ENCODE measurements at places on chromosomes 11 and 22.

DNA sequence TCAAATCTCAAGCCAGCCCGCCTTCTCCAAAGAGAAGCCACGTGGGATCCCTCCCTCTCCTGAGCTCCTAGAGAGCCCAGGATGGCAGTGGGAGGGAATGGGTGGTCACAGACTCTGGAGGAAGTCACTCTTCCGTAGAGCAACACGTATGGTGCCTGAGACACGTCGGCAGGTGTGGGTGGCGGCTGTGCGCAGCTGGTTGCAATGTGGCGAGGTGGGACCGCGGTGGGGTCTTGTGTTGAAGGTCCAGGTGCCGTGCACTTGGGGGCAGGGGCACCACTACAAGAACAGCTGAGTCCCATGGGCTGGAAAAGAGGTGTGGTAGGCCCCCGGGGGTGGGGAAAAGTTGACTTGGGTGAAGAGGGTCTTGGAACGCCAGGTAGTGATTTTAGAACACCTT, 13.4 kb upstream of the CCND1 start:
- DNase-seq: no peak

- DNase-seq: no peak
These were observed 883.3 kb downstream of the NTM start for GRCh38 chr11:132253469-132254264.

GRCh38 chr11:68709062-68709461, 24.7 kb downstream of the GAL start:
- DNase-seq: no peak

DNA sequence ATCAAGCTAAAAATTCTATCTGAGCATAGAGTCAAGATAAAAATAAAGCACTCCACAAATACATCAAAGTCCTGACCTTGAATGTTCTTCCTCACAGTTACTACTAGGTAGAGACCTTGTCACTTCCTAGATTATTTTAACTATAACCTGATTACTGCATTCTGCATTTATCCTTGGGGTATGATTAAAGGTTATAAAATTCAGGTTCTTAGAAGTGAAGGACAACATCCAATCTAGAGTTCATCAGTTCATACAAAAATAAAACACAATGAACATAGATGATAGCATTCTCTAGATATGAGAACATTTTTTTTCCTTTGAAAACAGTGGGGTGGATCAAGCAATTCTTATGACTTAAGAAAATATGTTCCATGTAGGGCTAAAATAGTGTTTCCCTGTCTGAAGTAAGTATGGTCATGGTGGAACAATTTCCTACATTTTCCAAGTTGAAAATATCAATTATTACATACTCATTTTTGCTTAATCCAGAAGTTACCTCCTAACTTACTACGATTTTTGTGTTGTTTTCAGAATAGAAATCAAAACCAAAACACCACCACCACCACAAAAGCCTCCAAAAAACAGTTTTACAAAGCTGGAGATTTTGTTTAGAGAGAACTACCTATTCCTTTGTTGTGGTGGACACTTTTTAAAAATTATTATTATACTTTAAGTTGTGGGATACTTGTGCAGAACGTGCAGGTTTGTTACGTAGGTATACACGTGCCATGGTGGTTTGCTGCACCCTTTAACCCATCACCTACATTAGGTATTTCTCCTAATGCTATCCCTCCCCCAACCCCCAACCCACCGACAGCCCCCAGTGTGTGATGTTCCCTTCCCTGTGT, 112.0 kb upstream of the DDI1 start:
- no peak for DNase-seq

DNA sequence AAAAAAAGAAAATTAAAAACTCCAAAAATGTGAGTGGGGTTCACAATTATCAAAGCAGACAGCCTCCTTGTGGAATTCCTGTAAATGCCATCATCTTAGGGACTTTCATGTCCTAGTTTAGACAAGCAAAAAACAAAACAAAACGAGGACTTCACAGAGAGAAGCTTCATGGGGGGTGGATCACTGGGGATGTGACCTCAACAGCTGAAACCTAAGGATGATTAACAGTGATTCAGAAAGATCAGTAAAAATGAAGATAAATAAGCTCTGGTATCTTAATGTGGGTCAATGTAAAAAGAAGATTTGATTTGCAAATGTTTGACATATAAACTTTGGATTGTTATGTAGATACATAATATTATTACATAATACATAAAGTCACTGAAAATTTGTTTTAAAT, 8.1 kb upstream of the OR10W1 start:
- no peak for DNase-seq

DNA sequence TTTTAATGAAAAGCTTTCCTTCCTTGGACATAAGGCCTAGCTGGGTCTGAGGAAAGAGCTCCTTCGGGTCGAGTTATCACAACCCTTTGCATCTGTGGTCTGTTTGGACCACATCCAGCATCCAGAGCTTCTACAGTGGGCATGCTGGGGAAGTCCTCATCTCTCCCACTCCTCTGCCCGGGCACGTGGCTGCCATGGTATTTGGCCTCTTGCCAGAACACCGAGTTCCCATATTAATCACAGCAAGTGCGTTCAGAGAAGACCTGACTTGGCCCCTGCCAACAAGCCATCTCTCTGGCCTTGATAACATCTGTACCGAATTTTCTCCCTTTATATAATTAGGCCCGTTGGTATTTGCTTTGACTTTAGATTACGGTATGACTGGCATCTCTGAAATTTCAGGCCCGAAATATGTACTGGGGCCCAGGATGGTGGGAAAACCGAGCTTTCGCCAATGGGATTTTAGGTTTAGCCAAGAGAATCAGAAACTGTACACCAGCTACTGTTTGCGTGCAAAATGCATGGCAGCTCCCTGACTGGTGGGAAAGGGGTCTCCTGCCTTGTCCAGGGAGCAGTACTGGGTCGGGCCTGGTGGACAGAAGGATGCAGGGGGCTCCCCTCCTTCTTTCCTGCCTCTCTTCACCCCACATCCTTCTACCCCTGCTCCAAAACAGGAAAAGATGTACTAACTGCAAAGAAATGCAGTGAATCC, 90.0 kb downstream of the MICAL2 start:
- DNase-seq: no peak

DNA sequence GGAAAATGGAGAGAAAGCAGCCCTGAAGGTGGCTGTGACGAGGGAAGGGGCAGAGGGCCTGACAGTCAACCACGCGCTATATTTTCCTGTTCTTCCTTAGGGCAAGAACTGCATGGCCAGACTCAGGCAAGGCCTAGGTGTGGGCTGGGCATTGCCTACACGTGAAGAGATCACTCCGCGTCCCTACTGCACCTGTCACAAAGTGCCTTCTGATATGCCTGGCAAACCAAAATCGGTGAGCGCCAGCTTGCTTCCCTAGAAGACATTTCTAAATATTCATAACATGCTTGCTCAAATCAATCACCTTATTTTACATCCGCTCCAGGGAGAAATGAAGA, 6.3 kb downstream of the TMEM121B start:
- no peak for DNase-seq

DNA sequence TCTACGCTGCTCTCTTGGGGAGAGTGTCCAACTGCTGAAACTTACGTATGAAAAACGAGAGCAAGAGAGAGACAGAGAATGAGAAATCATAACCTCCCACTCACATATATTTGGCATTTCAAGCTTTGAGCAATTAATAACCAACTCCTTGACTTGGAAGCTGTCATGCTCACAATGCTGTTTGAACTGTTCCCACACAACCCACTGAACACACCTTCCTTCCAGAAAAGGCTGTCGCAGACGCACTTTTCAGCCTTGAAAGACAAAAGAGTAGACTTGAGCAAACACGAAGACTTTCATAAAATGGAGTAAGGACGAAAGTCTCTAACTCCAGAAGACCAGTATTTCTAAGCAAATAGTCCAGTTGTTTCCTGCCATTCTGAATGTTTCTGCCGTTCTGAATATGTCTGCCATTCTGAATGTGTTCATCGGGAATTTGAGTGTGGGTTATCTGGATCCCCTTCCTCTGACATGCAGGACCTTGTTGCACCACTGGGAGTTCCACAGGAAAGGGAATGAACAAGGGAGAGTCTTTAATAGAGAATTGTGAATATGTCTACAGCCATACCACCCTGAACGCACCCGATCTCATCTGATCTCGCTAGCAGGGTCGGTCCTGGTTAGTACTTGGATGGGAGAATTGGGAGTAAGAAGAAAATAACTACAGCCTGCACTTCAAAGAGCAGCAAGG, 86.2 kb upstream of the BARX2 start:
- no peak for DNase-seq

GRCh38 chr22:37269936-37270678, 12.2 kb upstream of the CYTH4 start:
- no peak for DNase-seq

DNA sequence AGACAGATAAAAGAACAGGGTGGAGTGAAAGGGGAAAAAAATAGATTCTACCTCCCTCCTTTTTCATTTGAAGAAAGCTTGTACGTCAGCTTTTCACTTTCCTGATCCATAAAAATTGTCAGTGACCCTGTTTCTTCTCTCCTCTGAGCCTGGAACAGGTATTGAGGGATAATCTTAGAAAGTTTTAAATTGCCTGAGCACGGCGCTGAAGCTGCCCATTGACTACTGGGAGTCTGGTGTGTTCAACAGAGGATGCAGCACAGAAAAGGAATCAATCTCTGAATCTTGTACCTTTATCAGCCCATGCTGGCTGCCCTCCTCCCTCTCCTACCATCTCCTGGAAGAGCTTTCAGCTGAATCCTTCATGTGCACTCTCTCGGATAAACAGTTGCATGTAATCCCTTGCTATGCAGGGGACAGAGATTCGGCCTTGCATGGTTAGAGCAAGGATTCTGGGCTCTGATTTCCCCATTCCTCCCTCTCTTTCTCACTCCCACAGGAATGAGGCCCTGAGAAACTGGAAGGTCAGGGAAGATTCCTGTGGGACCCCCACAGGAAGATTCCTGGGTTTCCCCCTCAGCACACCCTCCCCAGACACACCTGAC, 162.4 kb upstream of the SYN3 start:
- DNase-seq: no peak

GRCh38 chr22:32765132-32765618, 36.3 kb upstream of the TIMP3 start:
- no peak for DNase-seq

- DNase-seq: no peak
These were observed 326.0 kb downstream of the CASP12 start for GRCh38 chr11:104572279-104572678.

- no peak for DNase-seq
These were observed 74.7 kb upstream of the THY1 start for GRCh38 chr11:119497717-119498116.

GRCh38 chr11:44014968-44015623, 32.7 kb upstream of the ACCSL start:
- DNase-seq: no peak

- DNase-seq: no peak
These were observed 319.7 kb downstream of the CTTN start for GRCh38 chr11:70717936-70718595.

GRCh38 chr11:60860943-60861342, 5.2 kb upstream of the PTGDR2 start:
- no peak for DNase-seq

DNA sequence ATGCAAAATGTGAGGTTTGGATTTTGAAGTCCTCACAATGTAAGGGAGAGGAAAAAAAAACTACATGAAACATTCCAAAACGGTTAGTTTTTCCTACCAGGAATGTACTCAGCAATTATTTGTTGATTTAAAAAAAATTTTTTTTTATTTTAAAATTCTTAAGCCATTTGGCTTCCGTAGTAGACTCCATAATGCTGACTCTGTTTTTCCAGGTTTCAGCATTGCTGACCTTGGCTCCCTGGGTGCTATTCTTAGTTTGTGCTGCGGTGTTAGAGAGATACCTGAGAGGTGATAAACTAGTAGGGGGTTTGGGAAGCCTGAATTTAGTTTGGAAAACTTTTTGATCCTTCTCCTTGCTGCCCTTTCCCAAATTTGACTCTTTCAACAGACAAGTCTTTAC, 10.6 kb downstream of the STT3A start:
- DNase-seq: no peak

GRCh38 chr11:128648711-128649110, 45.2 kb upstream of the FLI1 start:
- no peak for DNase-seq

GRCh38 chr11:65493367-65494176, 5.3 kb upstream of the MALAT1 start:
- DNase-seq: no peak

DNA sequence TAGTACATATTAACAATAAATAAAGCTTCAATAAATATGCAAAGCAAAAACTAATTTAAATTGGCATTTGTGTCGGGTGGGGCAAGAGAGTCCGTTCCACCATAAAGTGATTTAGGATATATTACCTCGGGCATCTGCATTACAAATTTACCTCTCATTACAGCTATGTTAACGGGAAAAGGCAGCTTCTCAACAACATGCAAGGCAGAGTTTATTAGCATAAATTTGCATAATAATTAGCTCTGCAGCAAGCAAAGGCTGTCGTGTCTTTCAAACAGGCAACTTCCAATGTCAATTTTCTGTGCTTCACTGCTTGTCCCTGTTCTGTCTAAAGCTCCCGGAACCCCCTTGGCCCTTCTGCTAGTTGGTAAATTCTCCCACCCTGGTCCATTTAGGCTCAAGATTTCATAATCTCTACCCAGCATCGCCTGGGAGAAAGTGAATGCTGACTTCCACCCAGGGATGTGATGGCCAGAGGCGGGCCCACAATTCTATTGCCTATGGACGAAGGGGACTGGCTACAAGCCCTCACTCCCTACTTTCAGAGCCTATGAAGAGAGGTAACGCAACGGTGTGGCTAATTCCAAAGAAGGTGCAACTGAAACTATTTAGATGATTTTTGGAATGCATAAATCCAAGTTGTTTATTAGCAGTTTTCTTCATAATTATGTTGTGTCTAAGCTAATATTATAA, 462.1 kb downstream of the OPCML start:
- DNase-seq: no peak

GRCh38 chr22:46469711-46470110, 67.7 kb downstream of the CELSR1 start:
- DNase-seq: no peak

- no peak for DNase-seq
These were observed 33.5 kb downstream of the MMP7 start for GRCh38 chr11:102497061-102497460.

GRCh38 chr11:109945626-109946321, 147.4 kb upstream of the ZC3H12C start:
- no peak for DNase-seq

DNA sequence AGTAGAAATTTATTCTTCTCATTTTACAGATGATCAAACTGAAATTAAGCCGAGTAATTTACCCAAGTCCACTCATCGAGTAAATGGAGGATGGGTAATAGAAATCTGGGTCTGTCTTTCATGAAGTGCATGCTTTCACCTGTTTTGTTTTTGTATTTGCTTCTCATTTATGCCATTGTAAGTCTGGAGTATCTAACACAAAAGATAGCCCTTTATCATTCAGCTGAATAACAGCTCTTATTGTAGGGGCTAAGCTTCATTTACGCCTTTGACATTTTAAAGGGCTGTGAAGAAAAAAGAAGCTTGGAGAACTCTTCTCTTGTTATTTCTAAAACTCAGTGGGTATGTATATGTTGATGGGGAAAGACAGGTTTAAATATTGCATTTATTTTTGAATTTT, 1196.2 kb upstream of the TENM4 start:
- no peak for DNase-seq

DNA sequence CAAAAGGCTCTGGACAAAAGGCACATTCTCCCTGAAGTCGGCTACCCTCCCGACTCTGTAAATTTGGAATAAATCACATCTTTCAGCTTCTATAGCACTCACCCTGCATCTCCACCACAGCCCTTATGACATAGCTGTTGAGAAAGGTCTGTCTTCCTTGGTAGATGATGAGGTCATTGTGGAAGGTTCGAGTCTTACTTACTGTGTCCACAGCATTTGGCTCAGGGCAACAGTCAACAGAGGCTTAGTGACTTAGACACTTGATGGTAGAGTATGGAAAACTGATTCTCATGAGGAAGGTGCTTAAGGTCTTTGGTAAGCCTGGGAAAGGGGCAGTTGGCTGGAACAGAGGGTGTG, 45.6 kb downstream of the PTPRJ start:
- DNase-seq: no peak

All from activated CD8-positive, alpha-beta memory T cell treated with anti-CD3 and anti-CD28 coated beads for 4 hours (primary cell).